ENCODE measurements at places on chromosomes 4 and X. TPM values are rescaled to one million over a fixed set of nuclear protein-coding genes. Genes with fewer than 3 reads are reported as not detected.

DNA sequence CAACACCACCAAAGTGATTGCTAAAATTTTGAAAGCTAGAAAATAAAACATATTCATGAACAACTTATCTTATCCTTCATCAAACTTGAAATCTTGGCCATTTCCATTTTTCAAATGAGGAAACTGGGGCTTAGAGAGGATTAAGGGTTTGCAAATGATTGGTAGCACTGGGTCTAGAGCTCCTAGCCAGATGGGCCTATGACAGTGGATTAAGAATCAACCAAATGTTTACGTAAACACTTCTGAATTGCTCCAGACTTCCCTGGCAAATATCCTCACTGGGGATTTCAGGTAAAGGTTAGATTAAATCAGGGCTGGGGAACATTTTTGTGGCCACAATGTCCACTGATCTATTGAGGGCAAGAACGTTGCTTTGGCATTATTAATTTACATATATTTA, 241.2 kb downstream of the ANK2 start:
- H3K27me3 ChIP-seq: no peaks in the 10 kb centered on the region
- no peak overlapping the region for H3K27ac ChIP-seq
- H3K36me3 ChIP-seq: no peaks in the 10 kb centered on the region
- H3K4me1 ChIP-seq: peaks cover 6% of the 10 kb centered on the region

GRCh38 chr4:113810906-113811305, 49.4 kb upstream of the CAMK2D start:
- no peaks in the 10 kb centered on the region for H3K4me1 ChIP-seq
- no peak overlapping the region for H3K27ac ChIP-seq
- no peaks in the 10 kb centered on the region for H3K36me3 ChIP-seq
- no peaks in the 10 kb centered on the region for H3K27me3 ChIP-seq
- DNase-seq: no peak

GRCh38 chr4:92307181-92307580, 3.4 kb downstream of the GRID2 start:
- no peak for DNase-seq
- no peak overlapping the region for H3K27ac ChIP-seq
- no peaks in the 10 kb centered on the region for H3K36me3 ChIP-seq
- no peaks in the 10 kb centered on the region for H3K27me3 ChIP-seq

GRCh38 chrX:107168712-107169111, 37.5 kb downstream of the NUP62CL start:
- no peaks in the 10 kb centered on the region for H3K4me1 ChIP-seq
- no peak overlapping the region for H3K4me3 ChIP-seq
- no peaks in the 10 kb centered on the region for H3K27me3 ChIP-seq
- no peaks in the 10 kb centered on the region for H3K36me3 ChIP-seq

GRCh38 chr4:188297873-188298272, 158.6 kb downstream of the TRIML1 start:
- no peaks in the 10 kb centered on the region for H3K4me1 ChIP-seq
- no peak overlapping the region for H3K4me3 ChIP-seq
- H3K36me3 ChIP-seq: no peaks in the 10 kb centered on the region
- H3K27me3 ChIP-seq: no peaks in the 10 kb centered on the region

Gene OTUD6A
- total RNA-seq: not detected

Gene CPLX1
- total RNA-seq: 0.14 TPM

Gene ALB
- total RNA-seq: not detected

Measured in uterus (tissue), 4 donors.